HFFc6 (cell line): ENCODE measurements at places on chromosomes 4 and X. TPM values are rescaled to one million over a fixed set of nuclear protein-coding genes. Genes with fewer than 3 reads are reported as not detected.

Gene NDP
- 0.19 to 0.29 TPM in 2 of 3 replicates, not detected in the other for total RNA-seq

Gene SCFD2
- 42.1 to 46.7 TPM (median 44.6 TPM) in 3 replicates for total RNA-seq

Gene SPOCK3
- not detected in 3 replicates for total RNA-seq

Gene FAM184B
- total RNA-seq, result 0.05 TPM in 1 of 3 replicates, not detected in the others

Gene GNL3L
- 44.6 and 49.1 TPM in 2 replicates for total RNA-seq

Gene TMEM156
- 0.16 and 0.43 TPM in 2 replicates for total RNA-seq

Gene PAGE2B
- total RNA-seq, result not detected in 2 replicates

Gene CYLC1
- not detected in 3 replicates for total RNA-seq

Gene HGFAC
- total RNA-seq, result not detected in 2 replicates
